ENCODE measurements at places on chromosomes 3 and 15.

GRCh38 chr3:58668247-58668646 lies 1.7 kb upstream of the FAM3D start:
- DNase-seq = no peak

DNA sequence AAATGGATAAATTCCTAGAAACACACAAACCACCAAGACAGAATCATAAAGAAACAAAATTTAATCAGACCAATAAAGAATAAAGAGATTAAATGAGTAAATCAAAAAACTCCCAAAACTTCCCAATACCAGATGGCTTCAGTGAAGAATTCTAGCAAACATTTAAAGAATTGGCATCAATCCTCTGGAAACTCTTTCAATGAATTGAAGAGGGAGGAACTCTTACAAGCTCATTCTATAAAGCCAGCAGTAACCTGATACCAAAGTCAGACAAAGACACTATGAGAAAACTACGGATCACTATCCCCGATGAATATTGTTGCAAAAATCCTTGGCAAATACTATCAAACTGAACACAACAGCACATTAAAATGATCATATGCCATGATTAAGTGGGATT lies 81.9 kb upstream of the SLCO2A1 start:
- no peak for DNase-seq

- DNase-seq = no peak
Observed at GRCh38 chr3:180749322-180749721, 70.0 kb upstream of the CCDC39 start.

DNA sequence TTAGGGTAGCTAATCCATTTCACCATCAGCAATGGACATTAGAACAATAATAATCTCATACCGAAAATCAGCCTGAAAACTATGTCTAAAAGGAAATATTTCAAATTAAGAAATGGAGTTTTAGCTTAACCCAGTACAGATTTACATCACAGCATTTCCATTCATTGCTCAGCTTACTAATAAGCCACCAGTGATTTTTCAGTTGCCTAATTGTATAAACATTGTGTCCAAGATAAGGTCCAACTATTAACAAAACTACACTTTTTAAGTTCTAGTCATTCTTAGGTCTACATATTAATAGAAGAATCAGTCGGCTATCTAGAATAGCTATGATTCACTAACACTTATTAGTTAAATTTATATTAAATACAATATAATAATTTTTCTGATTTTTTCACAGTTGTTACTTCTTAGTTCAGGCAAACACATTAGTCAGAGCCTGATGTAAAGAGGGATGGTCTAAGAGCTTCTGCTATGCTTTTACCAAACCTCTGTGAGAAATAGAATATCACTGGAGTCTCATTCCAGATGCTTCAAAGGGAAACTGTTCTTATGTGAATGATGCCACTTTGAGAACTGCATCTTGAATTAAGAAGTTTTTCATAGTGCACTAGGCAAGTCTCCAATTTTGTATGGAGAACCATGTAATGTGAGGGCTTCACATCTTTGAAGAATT lies 74.1 kb downstream of the CMSS1 start:
- DNase-seq = no peak

Data from stimulated activated CD4-positive, alpha-beta T cell treated with anti-CD3 and anti-CD28 coated beads, Interleukin-4, amount 100 ng/mL, for 1 hour (primary cell).